ENCODE measurements at places on chromosomes 7 and 10.

DNA sequence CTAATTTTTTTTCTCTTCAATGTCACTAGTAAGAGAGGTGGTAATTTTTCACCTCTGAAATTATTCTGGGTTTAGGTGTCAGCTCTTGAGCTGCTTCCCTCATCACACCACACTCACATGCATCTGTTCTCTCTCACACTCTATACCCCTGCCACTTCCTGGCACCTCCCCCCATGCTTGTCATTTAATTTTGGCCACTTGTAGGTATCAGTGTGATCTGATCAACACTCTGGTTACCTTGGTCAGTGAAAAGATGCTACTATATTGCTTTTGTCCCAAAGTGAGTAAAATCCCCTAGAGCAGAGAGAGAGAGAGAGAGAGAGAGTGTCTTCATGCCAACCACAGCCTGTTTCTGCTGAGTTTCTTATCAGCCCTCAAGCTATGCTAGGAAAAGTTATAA, 42.5 kb downstream of the STK17A start:
- DNase-seq = no peak

DNA sequence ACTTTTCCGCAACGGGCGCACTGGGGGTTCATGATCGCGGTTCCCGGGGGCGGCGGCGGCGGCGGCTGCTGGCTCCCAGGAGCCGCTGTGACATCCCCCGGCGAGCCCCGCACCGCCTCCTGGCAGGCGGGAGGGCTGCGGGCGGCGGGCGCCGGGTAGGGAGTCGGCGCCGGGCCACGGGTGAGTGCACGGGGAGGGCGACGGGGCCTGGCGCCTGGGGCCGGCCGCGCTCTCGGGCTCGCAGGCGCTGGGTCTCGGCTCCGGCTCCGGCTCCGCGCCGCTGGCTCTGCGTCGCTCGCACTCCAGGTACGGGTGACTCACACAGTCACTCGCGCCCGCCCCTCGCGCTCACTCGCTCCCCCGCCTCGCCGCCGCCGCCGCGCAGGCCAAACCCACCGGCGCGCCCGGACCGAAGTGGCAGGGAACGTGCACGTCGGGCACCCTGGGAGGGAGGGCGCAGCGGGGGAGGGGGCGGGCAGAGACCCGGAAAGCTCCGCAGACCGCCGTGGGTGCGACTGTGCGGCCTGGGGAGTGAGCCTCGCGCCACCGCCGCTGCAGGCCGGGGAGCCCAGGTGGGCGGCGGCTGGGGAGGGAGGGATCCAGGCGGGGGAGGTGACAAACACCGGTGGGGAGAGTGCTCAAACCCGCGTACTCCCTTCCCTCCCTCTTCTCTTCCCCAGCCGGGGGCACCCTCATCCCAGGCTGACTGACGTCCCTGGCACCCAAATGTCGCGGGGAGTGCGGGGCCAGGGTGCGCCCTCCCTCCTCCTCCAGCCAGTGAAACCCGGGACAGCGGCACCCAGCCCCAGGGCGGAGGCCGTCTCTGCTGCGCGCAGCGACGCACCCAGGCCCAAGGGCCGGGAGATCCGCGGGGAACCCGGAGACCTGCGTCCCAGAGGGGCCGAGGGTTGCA, 276.9 kb upstream of the NEBL start:
- peak; percentile 71 for DNase-seq

GRCh38 chr10:70114902-70115301, 17.7 kb downstream of the AIFM2 start:
- no peak for DNase-seq

- peak; percentile 72 for DNase-seq
These were observed 78.7 kb downstream of the PTPRN2 start for GRCh38 chr7:158508802-158509385.

DNA sequence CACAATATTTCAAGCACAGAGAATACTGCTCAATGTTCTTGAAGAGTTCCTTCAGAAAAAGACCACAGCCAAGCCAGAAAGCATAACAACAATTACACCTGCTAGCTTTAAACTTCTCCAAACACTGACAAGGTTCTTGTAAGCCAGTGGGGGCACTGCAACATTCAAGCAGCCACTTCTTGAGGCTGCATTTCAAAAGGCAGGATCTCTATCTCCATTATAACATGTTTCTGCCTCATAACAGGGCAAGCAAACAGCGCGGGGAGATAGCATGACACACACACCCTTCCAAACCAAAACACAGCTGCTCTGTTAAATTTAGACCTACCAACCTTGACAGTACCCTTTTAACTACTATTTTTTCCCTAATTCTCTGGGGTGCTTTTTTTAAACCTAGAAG, 30.8 kb downstream of the CHCHD3 start:
- no peak for DNase-seq

GRCh38 chr10:44870031-44870430, 41.1 kb upstream of the TMEM72 start:
- DNase-seq = no peak

GRCh38 chr10:62109587-62110293, 158.9 kb downstream of the RTKN2 start:
- DNase-seq = no peak

- DNase-seq = no peak
These were observed 7.8 kb upstream of the SCD start for GRCh38 chr10:100339236-100339635.

GRCh38 chr10:13924040-13924725, 337.4 kb downstream of the PRPF18 start:
- no peak for DNase-seq

- DNase-seq = no peak
These were observed 340.1 kb upstream of the CHRM2 start for GRCh38 chr7:136528329-136528728.

- DNase-seq = no peak
These were observed 270.5 kb downstream of the BICC1 start for GRCh38 chr10:58782876-58783851.

- no peak for DNase-seq
These were observed 250.0 kb downstream of the BMPER start for GRCh38 chr7:34155220-34155908.

DNA sequence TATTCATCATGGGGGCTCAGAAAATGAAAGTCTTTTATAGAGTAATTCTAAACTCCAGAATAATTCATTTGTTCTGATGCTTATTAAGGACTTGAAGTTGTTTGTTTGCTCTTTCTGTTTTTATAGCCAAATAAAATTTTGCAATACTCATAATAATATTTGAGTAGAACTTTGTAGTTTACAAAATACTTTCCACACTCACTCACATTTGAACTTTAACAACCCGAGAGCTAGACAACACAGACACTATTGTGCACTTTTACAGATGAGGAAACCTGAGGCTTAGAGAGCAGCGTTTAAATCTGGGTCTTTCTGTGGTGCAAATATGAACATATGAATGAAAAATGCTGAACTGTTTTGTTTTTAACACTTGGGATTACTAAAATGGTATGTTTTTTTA, 126.8 kb downstream of the KAT6B start:
- no peak for DNase-seq

GRCh38 chr10:17351506-17351905, 102.9 kb downstream of the ST8SIA6 start:
- no peak for DNase-seq

DNA sequence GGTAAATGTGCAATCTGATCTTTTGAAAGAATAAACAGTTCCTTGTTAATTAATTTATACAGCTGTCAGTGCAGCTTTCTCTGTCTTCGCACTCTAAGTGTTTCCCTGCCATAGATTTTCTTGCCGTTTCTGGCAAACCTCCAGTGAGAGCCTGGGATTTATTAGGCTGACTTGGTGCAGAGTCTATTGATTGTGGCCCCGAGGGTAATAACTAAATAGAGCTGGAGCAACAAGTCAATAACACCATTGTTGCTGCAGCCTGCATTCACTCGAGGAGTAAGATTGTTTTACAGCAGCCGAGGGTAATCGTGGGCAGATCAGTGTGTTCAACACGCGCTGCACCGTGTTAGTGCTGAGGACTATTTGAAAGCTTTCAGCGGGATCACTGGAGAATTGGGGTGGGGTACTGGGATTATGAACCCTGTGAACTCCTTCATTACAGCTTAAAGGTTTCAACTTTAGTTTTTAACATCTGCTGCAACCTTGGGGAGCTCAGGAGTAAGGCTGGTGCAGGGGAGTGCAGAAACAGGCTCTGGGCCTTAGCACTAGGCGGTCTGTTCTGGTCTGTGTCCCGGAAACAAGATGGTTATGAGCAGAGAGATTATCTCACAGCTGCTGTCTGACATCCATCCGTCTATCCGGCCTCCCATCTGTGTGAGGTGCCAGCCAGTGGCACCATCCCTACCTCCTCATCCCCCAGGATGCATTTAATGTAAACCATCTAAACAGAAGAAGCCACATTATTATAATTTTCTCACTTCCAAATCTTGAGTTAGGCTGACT, 174.0 kb upstream of the TCF7L2 start:
- DNase-seq = no peak

DNA sequence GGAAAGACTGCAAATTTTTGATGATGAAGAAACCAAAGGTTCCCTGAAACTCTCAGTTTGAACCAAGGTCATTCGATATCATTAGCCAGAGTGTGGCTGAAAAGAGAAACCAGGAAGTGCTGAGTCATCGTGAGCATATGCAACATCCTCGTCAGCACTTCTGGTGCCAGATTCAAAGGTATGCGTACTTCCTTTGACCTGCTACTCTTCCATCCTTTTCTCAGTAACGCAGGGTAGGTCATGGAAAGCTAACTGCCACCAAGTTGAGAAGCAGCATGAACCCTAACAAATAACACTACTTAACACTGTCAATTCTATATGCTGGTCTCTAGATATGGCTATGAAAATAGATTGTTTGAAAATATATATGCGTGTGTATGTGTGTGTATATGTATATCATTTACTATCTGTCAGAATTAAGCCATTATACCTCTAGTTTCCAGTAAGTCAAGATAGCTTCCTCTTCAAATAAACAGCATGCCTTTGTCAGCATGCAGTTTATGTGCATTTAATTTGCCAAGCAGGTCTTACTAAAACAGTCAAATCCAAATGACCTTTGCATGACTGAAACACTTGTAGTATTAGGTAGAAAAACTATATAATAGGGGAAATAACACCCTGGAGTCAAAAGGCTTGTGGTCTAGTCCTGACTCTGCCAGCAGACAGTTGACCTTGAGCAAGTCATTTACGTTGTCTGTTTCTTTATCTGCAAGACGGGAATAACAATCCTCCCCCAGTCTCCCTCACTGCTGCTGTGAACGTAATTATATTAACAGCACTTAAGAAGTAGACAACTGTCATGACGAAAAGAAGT, 26.4 kb downstream of the CDK6 start:
- DNase-seq = peak; percentile 35

DNA sequence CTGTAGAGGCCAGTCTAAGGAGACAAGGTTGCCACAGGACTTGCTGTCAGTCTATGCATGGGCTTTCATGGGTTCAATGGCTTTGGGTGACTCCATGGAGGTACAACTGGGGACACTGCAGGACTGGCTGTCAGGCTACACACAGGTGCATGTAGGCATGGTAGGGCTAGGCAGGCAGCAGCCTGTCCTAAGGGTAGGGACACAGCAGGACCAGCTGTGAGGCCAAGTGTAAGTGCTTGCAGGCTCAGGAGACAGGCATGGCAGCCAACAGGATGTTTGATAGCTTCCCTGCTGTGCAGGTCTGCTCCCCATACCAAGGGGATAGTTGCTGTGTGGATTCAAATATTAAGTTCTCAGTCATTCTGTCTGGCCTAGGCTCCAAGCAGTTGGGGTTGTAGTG, 181.0 kb upstream of the NPY start:
- DNase-seq = no peak

GRCh38 chr10:10208196-10208595, 809.5 kb upstream of the CELF2 start:
- no peak for DNase-seq

- no peak for DNase-seq
These were observed 146.1 kb downstream of the CHN2 start for GRCh38 chr7:29340696-29341095.

DNA sequence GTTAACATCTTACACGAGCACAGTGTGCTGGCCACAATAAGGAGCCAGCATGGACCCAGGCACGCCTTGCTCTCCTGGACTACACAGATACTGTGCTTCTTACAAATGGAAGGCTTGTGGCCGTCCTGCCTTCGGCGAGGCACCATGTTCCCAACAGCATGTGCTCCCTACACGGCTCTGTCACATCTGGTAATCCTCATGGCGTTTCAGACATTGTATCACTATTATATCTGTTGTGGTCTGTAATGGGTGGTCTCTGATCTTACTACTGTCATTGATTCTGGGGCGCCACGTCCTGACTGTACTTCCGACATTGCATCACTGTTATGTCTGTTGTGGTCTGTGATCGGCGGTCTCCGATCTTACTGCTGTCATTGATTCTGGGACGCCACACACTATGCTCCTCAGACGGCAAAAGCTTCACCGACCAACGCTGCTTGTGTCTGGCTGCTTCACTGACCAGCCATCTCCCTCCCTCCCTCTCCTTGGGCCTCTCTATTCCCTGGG, 195.4 kb downstream of the MAD1L1 start:
- DNase-seq = no peak

- DNase-seq = no peak
These were observed 56.4 kb upstream of the CAV2 start for GRCh38 chr7:116443101-116443523.

GRCh38 chr10:131227163-131227740, 84.3 kb downstream of the TCERG1L start:
- DNase-seq = no peak

- DNase-seq = no peak
These were observed 37.2 kb downstream of the HEPACAM2 start for GRCh38 chr7:93188870-93189634.

- peak; percentile 16 for DNase-seq
These were observed 36.0 kb downstream of the R3HCC1L start for GRCh38 chr10:98170249-98171117.

All from putamen (tissue), 1 donor.